ENCODE measurements at places on chromosomes 2 and 18.

DNA sequence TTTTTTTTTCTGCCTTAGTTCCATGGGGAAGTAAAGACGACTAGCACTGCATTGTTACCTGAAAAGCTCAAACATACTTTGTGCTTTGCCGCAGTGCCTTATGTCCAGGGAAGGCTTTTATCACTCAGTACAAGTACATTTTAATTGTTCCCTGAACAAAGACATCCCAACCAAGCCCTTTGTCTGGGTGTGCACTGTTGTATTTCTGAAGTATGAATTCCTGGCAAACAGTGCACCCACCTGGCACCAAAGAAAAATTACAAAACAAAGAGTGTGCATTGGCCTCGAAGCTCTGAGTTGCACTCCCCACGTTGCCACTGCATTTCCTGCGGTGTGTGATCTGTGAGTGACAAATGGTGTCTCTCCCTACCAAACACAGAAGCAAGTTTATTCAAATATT is 858.5 kb upstream of the PIK3C3 start:
- no peak for DNase-seq

- DNase-seq, result no peak
Observed at GRCh38 chr2:30860726-30861125, 53.5 kb upstream of the CAPN13 start.

GRCh38 chr2:131394147-131394931 is 30.4 kb upstream of the RAB6D start:
- no peak for DNase-seq

GRCh38 chr2:221676566-221677172 is 104.6 kb upstream of the EPHA4 start:
- DNase-seq, result no peak

- no peak for DNase-seq
Observed at GRCh38 chr2:64859312-64860212, 129.6 kb upstream of the SLC1A4 start.

GRCh38 chr2:2688254-2688653 is 357.2 kb upstream of the MYT1L start:
- no peak for DNase-seq

DNA sequence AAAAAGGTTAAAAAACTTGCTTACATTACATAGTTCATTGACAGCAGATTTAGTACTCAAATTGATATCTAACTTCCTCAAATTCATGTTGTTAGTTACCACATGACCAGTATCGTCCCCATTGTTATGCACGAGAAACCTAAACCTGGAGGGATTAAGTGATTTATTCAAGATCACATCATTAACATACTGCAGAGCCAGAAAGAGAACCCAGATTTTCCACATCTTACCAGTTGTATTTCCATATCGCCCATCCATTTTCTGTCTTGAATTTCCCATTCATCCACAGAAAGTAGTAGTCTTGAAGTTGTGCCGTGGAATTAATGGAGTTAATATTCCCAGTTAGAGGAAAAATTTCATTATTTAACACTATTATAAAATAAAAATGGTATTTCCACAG is 512.0 kb downstream of the METTL4 start:
- no peak for DNase-seq

GRCh38 chr2:162253435-162253834 is 10.2 kb upstream of the FAP start:
- no peak for DNase-seq

GRCh38 chr18:32096946-32097345 is 5.3 kb downstream of the RNF138 start:
- no peak for DNase-seq

- DNase-seq, result no peak
Observed at GRCh38 chr2:118668431-118669424, 178.7 kb downstream of the EN1 start.

DNA sequence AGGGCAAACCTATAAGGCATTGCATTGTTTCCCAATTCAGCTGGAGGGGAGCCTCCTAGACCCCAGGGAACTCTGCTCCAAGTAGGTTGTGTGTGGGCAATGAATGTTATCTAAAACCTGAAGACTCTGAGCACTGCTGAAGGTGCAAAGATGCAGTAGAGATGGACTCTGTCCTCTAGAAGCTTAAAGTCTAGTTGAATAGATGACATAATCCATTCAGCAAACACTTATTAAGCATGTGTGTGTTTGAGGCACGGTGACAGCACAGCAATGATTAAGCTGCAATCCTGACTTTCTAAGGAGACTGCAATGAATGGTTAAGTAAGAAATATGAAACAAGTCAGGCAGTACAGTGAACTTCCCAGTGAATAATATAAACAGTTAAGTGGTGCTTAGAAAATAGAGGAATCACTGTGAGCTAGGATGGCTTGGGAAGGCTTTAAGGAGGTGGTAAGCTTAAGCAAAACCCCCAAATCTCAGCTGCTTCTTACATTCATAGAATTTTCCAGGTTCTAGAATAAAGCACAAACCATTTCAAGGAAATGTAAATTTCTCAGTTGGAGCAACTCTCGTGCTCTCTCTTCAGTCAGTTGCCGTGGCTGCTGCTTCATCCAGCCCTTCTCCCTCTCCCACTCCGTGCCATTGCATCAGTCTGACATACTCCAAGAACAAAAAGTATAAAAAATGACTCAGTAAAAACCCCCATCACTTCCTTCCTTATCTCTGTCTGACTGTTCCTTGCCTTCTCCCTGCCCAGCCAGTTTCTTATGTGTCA is 19.1 kb downstream of the MXD1 start:
- DNase-seq, result no peak

- no peak for DNase-seq
Observed at GRCh38 chr2:170394641-170395387, 216.9 kb downstream of the MYO3B start.

GRCh38 chr2:138294451-138294850 is 207.1 kb upstream of the SPOPL start:
- no peak for DNase-seq

- DNase-seq, result no peak
Observed at GRCh38 chr2:216535454-216535995, 36.9 kb downstream of the RPL37A start.

GRCh38 chr2:237064203-237065070 is 21.3 kb upstream of the COPS8 start:
- DNase-seq, result no peak

DNA sequence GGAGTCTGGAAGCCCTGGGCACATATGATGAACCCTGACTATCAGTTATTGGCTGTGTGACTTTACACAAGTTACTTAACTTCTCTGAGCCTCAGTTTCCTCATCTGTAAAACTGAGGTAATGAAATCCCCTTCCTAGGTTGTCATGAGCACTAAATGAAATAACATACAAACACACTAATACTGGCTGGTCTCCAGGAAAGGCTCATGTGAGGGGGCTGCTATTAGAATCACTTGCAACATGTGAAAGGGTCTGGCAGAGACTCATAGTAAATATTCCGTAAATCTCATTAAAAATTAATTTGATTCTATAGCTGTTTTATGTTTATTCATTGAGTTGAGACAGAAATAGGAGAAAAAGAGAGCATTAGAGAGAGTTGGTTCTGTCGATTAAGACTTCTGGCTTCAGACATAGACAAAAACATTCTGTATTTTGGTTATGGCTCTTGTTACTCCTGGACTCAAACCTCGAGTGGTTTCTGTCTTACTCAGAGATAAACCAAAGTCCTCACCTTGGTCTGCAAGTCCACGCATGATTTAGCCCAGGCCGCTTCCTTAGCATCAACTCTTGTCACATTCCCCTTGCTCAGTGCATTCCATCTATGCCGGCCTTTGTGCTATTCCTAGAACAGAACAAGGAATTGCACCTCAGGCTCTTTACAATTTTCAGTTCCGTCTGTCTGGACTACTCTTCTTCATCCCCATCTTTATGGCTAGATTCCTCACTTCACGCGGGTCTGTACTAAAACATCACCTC is 139.1 kb downstream of the NXPH2 start:
- DNase-seq, result no peak

- no peak for DNase-seq
Observed at GRCh38 chr18:9494778-9495331, 19.5 kb downstream of the RALBP1 start.

DNA sequence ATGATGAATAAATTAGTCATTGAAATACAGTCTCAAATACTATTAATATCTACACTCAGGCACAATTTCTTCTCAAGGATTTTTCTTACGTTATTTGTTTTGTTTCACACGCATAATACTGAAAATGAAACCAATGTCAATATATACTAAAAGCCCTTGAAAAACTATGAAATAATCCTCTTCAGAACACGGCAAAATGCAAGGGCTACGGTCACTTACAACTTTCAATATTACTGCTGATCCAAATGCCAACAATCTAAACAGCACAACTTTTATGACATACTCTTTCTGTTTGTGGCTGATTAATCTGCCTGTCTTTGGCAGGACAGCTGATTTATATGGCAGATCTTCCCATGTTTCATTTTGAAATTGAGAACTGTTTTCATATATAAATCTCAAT is 68.3 kb downstream of the LRPPRC start:
- no peak for DNase-seq

- no peak for DNase-seq
Observed at GRCh38 chr2:173064151-173064805, 11.4 kb upstream of the MAP3K20 start.

GRCh38 chr2:191533693-191534180 is 144.2 kb upstream of the NABP1 start:
- no peak for DNase-seq

GRCh38 chr18:37156330-37156942 is 327.5 kb downstream of the KIAA1328 start:
- no peak for DNase-seq

GRCh38 chr2:217684431-217685254 is 318.2 kb downstream of the TNS1 start:
- no peak for DNase-seq

GRCh38 chr2:37920570-37920969 is 4.5 kb upstream of the RMDN2 start:
- DNase-seq, result no peak

DNA sequence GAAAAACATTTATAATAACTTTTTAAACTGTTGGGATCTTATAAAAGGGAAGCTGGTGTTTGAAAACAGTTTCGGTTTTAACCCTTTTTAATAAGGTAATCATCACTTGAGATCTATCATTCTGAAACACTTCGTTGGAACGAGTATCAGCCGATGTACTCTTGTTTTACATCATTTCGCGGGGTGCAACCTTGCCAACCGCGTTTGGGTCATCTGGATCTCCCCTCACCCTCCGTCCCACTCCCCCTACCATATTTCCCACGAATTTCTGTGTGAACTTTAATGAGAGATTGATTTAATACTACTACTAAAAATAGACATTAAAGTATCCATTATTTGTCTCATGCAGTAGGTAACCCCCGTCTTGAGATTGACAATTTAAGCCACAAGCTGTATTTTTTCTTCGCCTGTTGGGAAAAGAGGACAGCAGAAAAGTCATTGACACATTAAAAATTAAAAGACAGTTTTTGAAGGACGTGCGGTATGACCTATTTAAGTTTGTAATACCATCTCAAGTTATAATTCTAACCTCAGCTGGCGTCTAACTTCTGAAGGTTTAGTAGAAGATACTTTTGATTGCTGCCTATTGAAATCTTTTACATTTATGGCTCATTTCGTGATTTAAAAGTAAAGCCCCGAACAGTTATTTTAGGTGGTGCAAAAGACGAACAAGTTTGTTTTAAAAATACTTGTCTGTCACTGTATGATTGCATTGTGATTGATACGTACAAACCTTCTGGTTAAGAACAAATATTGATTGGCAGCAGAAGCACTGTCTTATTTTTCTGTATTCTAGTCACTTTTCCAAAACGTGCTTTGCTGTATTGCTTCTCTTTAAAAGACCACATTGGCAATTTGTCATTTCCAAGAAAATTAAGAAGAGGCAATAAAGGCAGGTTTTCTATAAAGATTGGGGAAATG is 1.5 kb downstream of the CREB1 start:
- peak; percentile 13 for DNase-seq

DNA sequence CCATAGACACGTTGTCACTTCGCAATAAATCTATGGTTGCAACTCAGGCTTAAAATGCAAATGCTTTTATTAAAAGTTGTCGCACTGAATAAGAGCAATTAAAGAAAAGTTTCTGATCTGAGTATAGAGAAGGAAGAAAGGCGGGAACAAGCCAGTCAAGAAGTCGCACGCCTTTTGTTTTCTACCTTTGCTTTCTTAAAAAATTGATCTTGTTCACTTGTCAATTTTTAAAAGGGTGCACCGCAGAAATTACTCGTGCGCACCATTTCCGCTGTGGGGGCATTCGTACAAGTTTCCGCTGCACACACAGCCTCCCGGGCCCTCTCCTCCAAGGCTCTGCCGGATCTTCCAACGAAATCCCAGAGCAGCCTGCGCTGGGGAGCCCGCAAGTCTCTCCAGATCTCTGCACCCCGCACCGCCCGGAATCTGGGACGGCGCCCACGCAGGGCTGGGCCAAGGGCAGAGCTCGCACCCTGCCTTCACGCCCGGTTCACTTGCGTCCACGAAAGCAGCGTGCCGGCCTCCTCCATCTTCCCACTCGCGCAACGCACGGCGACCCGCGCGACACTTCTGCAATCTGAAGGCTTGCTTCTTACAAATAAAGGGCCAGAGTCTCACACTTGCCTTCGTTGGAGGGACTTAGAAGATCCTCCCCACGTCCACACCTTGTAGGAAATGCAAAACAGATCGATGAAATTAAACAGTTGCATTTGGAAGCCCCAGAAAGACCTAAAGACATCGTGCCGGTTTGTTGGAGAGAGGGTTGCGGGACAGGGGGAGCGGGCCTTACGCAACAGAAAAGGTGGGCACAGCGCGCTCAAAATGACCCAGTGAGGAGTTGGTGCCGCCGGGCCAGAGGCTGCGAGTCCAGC is 2.6 kb upstream of the SALL3 start:
- DNase-seq, result no peak
